Adipocyte (in vitro differentiated cells): ENCODE measurements at places on chromosomes 13 and 19.

DNA sequence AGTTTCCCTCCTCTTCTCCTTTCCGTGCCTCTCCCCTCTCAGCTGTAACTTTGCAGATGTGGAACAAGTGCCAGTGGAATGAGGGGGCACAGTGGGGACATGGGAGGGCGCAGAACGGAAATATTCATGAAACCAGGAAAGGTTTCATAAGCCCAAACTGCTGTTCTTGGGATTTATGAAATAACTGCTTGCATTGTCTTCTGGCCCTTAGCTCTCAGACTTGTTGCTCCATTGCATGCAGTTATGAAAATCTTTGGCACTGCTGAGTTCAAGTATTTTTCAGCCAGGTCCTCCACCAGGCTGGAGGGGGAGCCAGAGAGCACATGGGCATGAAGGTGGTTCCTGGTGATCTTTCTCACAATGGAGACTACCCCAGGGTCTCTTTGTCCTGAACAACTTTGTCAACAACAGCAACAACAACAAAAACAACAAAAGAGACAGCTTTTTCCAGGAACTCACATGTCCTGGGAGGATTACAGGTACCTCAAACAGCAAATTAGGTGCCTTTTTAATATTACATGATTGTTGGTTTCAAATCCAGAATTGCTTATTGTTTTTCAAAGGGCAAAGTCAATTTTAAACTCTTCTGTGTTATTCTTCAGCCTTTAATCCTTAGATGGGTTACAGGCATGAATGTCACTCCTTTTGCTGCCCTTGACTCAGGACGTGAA, 1.5 kb downstream of the RGCC start:
- peak; percentile 57 for DNase-seq

DNA sequence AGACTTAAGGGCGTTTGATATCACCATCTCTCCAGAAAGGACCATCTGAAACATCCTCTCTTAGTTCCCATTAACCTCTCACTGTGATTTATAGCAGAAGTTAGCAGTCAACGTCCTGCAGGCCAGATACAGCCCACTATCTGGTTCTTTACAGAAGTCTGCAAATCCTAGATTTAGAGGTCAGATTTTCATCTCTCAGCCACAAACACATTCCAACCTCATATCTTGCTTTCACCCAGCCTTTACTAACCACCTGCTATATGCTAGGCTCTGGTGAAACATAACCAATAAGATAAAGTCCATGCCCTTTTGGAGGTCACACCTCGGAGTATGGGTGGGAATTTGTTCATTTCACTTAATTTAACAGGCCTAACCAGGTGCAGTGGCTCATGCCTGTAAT, 76.8 kb upstream of the CACNA1A start:
- DNase-seq = no peak

DNA sequence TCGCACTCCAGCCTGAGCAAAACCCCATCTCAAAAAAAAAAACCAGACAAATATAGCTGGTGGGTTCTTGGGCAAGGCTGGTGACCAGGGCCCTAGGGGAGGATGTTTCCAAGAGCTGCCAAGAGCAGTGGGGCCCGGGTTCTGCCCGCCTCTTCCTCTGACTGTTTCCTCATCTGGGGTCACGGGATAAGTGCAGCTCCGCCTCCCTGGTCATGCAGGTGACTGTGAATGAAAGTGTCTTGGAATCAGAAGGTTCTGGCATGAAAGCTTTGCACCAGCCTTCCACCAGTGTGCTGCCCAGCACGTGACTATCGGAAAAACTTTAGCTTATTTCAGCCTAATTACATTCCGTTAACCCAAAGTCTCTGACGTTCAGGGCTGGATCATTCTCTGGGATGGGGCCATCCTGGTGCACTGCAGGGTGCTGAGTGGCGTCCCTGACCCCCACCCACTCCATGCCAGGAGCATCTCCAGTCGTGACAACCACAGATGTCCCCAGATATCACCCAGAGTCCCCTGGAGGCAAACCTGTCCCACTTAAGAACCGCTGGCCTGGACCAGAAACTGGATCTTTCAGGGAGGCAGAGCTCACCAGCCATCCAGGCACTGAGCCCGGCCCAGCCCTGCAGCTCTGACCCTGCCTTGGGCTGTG, 85.6 kb downstream of the GNG7 start:
- DNase-seq = no peak

DNA sequence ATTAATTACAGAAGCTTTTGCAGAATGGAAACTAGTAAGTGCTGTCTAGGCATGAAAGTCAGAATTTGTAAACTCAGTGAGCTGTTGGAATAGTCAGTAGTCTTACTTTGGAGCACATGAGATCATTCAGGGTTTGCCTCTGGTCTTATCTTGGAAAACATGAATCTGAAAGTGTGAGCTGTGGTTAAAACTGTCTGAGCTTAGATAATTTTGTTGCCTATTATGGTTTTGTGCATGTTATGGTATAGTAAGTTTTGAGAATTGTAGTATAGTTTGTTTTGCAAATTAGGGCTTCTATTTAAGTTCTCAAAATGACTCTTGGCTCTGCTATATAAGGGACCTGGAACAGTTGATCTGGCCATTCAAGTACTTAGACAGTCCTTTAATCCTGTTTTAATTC, 53.7 kb upstream of the TRPC4 start:
- DNase-seq = no peak

DNA sequence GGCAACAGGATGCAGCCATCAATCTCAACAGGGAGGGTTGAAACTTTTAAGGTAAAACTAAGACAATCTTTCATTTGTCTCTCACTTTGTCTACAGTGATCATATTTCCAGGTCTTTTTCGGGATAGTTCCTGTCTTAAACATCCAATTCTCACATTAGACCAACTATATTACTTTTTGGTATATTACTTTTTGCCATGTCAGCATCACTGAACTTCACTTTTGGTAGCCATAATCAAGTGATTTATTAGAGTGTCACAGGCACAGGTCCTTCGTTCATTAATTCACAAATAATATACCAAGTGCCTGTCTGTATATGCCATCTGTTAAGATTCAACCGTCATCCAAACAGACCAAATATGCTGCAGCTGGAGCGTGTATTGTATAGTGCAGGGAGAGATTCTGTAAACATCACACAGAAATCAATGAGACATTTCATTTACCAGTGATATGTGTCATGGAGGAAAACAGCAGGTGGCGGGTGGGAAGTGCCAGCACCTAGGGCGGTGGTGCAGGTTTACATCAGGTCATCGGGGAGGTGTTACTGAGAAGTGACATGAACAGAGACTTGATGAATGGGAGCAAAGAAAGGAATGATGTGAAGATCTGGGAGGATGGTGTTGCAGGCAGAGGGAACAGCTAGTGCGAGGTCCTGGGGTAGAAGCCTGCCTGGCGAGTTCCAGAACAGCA, 24.9 kb downstream of the ARHGEF7 start:
- DNase-seq = no peak

DNA sequence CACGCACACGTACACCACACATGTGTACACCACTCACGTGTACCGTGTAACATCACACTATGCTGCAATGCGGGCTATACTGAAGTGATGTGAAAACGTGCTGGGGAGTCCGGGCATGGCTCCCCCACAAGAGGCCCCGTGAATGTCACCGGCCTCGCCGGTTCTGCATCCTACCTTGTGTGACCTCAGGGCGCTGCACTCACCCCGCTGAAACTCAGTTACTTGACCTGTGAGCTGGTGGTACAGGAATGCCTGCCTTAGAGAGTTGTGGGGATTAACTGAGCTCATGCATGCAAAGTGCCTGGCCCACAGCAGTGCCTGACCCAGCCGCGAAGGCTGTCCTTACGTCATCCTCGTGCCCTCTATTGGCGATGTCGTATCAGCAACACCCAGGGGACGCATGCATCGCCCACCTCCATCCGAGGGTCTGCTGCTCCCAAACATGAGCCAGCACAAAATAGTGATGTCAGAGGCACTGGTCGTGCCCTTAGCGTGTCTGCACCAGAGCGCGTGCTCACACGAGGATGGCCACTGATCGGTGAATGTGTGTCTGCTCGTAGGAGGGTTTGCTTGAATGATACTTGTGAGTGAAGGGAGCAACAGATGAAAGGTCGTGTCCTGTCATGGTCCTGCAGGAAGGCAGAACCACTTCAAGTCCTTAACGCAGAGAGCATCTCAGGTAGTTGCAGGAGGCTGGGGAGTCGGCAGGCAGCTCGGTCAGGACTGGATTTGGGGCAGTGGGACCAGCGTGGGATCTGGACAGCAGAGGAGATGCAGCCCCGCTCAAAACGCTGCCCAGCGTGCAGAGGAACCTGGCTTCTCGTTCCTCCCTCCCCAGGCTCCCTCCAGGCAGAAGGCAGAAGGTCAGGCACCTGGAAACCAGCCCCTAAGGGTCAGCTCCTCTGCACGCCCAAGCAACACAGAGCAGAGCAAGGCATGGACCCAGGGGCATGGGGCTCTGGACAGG, 126.2 kb upstream of the SPACA7 start:
- DNase-seq = no peak

GRCh38 chr13:64069892-64070291, 2654.2 kb upstream of the PCDH20 start:
- no peak for DNase-seq

- DNase-seq = peak; percentile 19
These were observed 2.9 kb upstream of the NRTN start for GRCh38 chr19:5801796-5802619.
